ENCODE measurements at places on chromosomes 7 and 10. TPM values are rescaled to one million over a fixed set of nuclear protein-coding genes. Genes with fewer than 3 reads are reported as not detected.
A peak's percentile ranks its signal among the peaks of the same experiment; 100 is the strongest.

DNA sequence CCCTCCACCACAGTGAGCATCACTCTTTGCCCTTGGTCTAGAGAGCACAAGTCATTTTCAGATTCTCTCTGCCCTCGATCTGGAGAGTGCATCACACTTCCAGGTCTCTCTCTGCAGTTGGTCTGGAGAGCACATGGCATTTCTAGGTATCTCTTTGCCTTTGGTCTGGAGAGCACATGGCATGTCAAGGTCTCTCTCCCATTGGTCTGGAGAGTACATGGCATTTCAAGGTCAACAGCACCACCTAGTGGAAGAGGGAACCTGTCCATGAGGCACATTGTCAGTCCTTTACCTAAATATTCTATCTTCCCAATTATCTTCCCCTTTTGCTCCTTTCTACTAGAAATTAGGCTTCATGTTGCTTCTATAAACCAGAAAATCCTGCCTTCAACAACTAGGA is 1139.4 kb downstream of the XPNPEP1 start:
- no peak overlapping the region for H3K27ac ChIP-seq
- no peaks in the 10 kb centered on the region for H3K4me1 ChIP-seq
- H3K4me3 ChIP-seq = no peak overlapping the region
- no peaks in the 10 kb centered on the region for H3K27me3 ChIP-seq
- DNase-seq = no peak

- no peaks in the 10 kb centered on the region for H3K4me1 ChIP-seq
- DNase-seq = no peak
- H3K4me3 ChIP-seq = no peak overlapping the region
- H3K27me3 ChIP-seq = no peaks in the 10 kb centered on the region
- no peaks in the 10 kb centered on the region for H3K36me3 ChIP-seq
Measured at GRCh38 chr7:30708983-30709382, 26.7 kb upstream of the CRHR2 start.

DNA sequence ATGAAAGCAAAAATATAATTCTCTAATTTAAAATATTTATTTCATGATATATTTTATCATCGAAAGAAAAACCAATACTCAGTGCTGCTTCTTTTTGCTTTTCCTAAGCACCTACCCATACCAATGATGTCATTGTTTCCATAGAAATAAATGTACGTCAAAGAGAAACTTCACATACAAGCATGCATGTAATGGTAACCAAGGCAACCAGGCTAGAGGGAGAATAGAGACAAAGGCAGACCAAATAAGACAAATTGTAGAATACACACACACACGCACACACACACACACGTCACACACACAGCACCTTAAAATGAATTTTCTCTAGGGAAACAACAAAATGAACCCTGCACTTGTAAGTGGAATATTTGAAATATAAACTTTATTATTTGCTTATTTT is 75.5 kb downstream of the MACC1 start:
- no peaks in the 10 kb centered on the region for H3K27me3 ChIP-seq
- DNase-seq = no peak
- no peak overlapping the region for H3K4me3 ChIP-seq
- H3K36me3 ChIP-seq = no peaks in the 10 kb centered on the region
- no peak overlapping the region for H3K27ac ChIP-seq
- H3K4me1 ChIP-seq = no peaks in the 10 kb centered on the region

DNA sequence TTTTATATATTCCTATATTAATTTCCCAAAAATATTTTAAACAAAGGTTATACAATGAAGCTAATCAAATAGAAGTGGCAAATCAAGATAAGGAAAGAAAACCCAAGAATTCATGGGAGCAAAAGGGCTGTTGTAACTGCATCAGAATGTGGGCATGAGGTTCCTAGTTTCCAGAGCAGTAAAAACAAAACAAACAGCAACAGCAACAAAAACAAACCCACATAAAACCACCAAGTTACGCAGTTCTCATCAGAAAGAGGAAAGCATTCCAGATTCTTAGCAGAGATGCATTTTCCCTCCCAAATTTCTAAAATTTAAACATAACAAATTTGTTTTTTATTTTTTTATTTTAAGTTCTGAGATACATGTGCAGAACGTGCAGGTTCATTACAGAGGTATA is 34.8 kb upstream of the MSMB start:
- no peak overlapping the region for H3K27ac ChIP-seq
- no peaks in the 10 kb centered on the region for H3K4me1 ChIP-seq
- H3K27me3 ChIP-seq = no peaks in the 10 kb centered on the region
- no peak overlapping the region for H3K4me3 ChIP-seq
- no peaks in the 10 kb centered on the region for H3K36me3 ChIP-seq
- no peak for DNase-seq

DNA sequence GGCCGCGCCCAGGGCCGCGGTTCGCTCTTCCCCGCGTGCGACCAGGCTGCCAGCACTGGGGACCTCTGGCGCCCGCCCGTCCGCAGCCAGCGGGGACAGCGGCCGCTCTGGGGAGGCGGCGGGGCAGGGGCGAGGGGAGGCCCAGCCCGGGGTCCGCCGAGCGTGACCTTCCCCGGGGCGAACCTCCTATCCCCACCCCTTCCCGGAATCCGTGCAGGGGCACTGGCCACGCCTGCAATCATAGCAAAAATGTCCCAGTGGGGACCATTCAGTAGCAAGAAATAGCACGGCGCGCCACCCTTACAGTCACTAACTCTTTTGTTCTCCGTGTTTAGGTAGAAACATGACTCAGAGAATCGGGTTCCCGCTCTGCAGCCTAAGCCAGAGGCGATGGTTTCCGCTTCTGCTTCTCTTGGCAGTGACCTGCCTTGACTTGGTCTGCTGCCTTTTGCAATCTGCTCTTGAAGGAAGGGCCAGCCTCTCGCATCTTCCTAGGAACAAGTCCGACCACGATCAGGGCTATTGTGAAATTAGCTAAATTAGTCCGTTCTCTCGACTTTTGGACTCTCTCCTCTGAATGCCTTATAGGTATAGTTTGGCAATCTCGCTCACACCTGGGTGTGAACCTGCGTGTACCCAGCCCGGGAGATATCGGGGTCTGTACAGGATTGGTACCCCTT is 79.3 kb upstream of the ACBD5 start:
- peak; percentile 91 for DNase-seq
- H3K27me3 ChIP-seq = no peaks in the 10 kb centered on the region

- DNase-seq = no peak
- H3K36me3 ChIP-seq = no peaks in the 10 kb centered on the region
- no peaks in the 10 kb centered on the region for H3K4me1 ChIP-seq
- no peak overlapping the region for H3K4me3 ChIP-seq
- no peaks in the 10 kb centered on the region for H3K27me3 ChIP-seq
Measured at GRCh38 chr7:119392-120163, 72.8 kb upstream of the FAM20C start.

GRCh38 chr7:87759501-87759900 is 116.7 kb downstream of the SLC25A40 start:
- no peak for DNase-seq
- no peaks in the 10 kb centered on the region for H3K4me1 ChIP-seq
- H3K36me3 ChIP-seq = no peaks in the 10 kb centered on the region
- H3K4me3 ChIP-seq = no peak overlapping the region

GRCh38 chr10:27620430-27621397 is 116.6 kb downstream of the RAB18 start:
- no peaks in the 10 kb centered on the region for H3K36me3 ChIP-seq
- peak; percentile 84 for DNase-seq
- peaks cover 21% of the 10 kb centered on the region for H3K4me1 ChIP-seq

Gene POLL
- 21.1 TPM for total RNA-seq

Gene PRLHR
- total RNA-seq = 23.1 TPM

Gene ADAM12
- total RNA-seq = 3.7 TPM

Gene GJD4
- not detected for total RNA-seq

Gene ICA1
- total RNA-seq = 25.5 TPM
